ENCODE measurements at places on chromosomes 1 and 21. TPM values are rescaled to one million over a fixed set of nuclear protein-coding genes. Genes with fewer than 3 reads are reported as not detected.

Gene TRIM17
- total RNA-seq: not detected

Gene OLIG1
- total RNA-seq: not detected

Gene HES3
- total RNA-seq: not detected

Gene CFHR1
- total RNA-seq: not detected

Gene AMY1C
- total RNA-seq: not detected

Gene TP53BP2
- total RNA-seq: 29.4 TPM

Gene PLD5
- total RNA-seq: 2.2 TPM

Gene KLHL12
- 18.4 TPM for total RNA-seq

Gene CAMSAP2
- 18.8 TPM for total RNA-seq

Gene TGFBR3
- 7.0 TPM for total RNA-seq

Gene GJC2
- total RNA-seq: 0.52 TPM

Gene ATP6V1G3
- total RNA-seq: not detected

Gene NTRK1
- 0.15 TPM for total RNA-seq

Gene SELENOF
- total RNA-seq: 191 TPM

Gene OR2L5
- total RNA-seq: not detected

Gene PER3
- total RNA-seq: 0.77 TPM

Gene ACTRT2
- total RNA-seq: not detected

Gene LRRIQ3
- 0.87 TPM for total RNA-seq

Gene L1TD1
- not detected for total RNA-seq

Gene SLC1A7
- total RNA-seq: not detected

Gene CA6
- total RNA-seq: not detected

Gene CD1E
- not detected for total RNA-seq

Gene RXRG
- 0.07 TPM for total RNA-seq

Gene TTLL10
- not detected for total RNA-seq

Gene OR2T33
- not detected for total RNA-seq

Gene ZNF648
- total RNA-seq: not detected

Gene PODN
- not detected for total RNA-seq

Gene ST6GALNAC5
- total RNA-seq: 0.11 TPM

Gene NKAIN1
- total RNA-seq: 0.95 TPM

Gene RBM34
- 64.3 TPM for total RNA-seq

Gene MCOLN2
- total RNA-seq: 1.9 TPM

Gene MFAP2
- total RNA-seq: 0.85 TPM

Gene PWP2
- total RNA-seq: 1.9 TPM

Gene GLRX2
- total RNA-seq: 37.1 TPM

Gene BARHL2
- not detected for total RNA-seq

Gene CFHR5
- total RNA-seq: not detected

Gene ESRRG
- total RNA-seq: not detected

Gene CHI3L2
- 0.49 TPM for total RNA-seq

Gene DNALI1
- total RNA-seq: not detected

Gene CLCA4
- total RNA-seq: not detected

Gene IGSF3
- total RNA-seq: 15.6 TPM

Gene DMRTA2
- total RNA-seq: 0.10 TPM

Gene NBPF10
- total RNA-seq: 0.92 TPM

Gene EFNA1
- 21.7 TPM for total RNA-seq

Gene B3GALT2
- total RNA-seq: not detected

Gene MFSD2A
- total RNA-seq: 8.8 TPM

Gene SH3BGR
- total RNA-seq: 0.49 TPM

Gene AMPD1
- total RNA-seq: not detected

Gene PERM1
- 0.11 TPM for total RNA-seq

Gene FLG
- total RNA-seq: not detected

Gene ZBTB40
- 5.0 TPM for total RNA-seq

Gene PNRC2
- total RNA-seq: 39.1 TPM

Gene PBX1
- 11.9 TPM for total RNA-seq

Gene SIM2
- 6.1 TPM for total RNA-seq

Gene WDR64
- not detected for total RNA-seq
